ENCODE measurements at places on chromosomes 1 and 21.
A peak's percentile ranks its signal among the peaks of the same experiment; 100 is the strongest.

DNA sequence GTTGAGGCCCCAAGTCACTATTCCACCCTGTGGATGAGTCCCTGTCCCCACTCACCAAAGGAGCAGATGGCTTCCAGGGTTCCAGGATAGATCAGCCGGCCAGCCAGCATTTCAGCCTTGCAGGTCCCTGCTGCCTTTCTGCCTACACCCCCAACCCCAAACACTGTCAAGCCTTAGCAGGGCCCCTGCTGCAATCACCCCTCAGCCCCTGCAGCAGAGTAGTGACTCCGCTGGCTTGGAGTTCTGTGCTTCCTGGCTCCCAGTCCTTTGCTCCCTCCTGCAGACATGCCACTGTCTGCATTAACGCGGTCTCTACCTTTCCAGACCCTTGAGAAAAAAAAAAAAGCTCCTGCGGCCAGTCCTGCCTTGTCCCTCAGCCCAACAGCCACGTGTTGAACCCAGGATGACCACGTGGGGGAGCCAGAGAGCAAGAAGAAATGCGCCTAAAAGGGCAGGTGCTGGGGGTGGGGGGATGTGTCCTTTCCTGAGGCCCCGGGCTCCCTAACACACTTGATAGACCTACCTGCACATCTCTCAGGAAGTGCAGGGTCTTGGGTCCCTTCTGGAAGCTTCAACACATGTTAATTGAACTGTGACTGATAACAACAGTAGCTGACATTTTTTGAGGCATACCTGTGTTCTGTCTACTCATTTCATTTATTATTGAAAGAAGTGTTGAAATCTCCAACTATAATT, 37.4 kb downstream of the RASSF5 start:
- DNase-seq = peak; percentile 38

- no peak for DNase-seq
Observed at GRCh38 chr21:36584980-36585940, 105.3 kb upstream of the CLDN14 start.

GRCh38 chr21:45331531-45332147, 43.9 kb upstream of the POFUT2 start:
- no peak for DNase-seq

- no peak for DNase-seq
Observed at GRCh38 chr1:239816081-239816782, 275.5 kb upstream of the FMN2 start.

DNA sequence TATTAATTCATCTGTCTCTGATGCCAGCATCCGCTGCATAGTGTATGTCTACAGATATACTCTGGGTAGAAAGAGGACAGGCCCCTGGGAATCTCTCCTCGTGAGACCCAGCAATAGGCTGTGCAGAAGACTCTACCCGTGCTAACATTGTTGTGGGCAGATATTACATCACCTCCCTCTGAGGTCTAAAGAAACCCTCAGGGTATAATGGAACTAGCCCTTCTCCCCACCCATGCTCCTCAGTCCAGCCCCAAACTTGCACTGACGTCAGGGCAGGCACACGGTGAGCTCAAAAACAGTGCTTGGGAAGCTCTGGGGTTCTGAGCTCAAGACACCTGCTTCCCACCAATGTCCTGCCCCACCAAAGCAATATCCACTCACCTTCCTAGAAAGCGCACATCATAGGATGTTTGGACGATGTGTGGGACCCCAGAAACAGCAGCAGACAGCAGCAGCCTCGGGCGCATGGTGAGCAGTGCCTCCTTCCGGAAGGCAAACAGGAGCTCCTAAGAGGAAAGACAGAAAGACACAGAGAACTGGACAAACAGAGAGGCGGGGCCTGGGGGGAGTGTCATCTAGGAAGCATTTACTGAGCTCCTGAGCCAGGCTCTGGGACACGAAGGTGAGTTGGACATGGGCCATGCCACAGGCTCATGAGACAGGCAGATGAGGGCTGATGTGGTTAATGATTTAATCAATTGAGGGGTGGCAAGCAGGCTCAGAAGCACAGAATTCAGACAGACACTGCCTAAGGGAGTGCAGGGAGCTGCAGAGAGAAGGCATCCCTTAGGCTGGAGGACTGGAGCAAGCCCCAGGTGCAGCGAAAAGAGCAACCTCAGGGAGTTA, 4.8 kb downstream of the OVGP1 start:
- DNase-seq = no peak

DNA sequence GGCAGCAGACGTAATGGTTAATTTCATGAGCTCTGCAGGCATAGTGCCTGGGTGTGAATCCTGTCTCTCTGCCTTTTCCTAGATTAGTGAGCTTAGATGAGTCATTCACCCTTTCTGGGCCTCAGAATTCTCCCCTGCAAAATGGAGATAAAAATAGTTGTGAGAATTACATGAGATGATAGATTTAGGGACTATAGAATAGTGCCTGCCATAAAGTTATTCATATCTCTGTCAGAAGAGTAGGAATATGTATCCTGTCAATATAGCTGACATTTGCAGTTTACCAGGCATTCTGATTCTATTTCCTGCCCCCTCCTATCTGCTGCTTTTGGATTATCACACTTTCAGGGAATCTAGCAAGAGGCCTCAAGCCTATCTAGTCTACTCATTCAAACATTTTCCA, 112.0 kb downstream of the PDE4B start:
- no peak for DNase-seq

- no peak for DNase-seq
Observed at GRCh38 chr1:71755441-71755840, 526.9 kb downstream of the NEGR1 start.

GRCh38 chr1:60990714-60991090, 91.7 kb upstream of the NFIA start:
- DNase-seq = no peak

- DNase-seq = peak; percentile 37
Observed at GRCh38 chr1:180515364-180515763, 13.0 kb upstream of the ACBD6 start.

- DNase-seq = peak; percentile 44
Observed at GRCh38 chr1:177865807-177866206, 104.1 kb downstream of the SEC16B start.

DNA sequence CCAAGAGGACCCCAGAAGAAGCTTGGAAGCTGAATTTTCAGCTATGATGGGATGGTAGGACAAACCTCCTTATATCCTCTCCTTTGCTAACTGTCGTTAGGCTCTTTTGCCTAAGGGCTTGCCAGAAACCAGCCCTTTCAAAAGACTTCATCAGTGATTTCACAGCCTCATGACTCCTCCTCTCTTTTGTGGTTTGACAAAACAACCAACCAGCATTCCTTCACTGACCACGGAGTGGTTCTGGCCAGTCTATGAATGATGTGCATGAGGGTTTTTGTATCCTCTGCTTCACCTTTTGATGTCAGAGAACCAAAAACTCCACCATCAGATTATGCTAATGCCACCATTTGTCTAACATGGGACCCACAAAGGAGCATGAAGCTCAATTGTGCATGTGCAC, 116.9 kb upstream of the COA6 start:
- no peak for DNase-seq
